NCI-H510A (cell line): ENCODE measurements at places on chromosomes 2 and 18.

- DNase-seq = no peak
Observed at GRCh38 chr18:49090901-49091300, 140.1 kb upstream of the SMAD7 start.

DNA sequence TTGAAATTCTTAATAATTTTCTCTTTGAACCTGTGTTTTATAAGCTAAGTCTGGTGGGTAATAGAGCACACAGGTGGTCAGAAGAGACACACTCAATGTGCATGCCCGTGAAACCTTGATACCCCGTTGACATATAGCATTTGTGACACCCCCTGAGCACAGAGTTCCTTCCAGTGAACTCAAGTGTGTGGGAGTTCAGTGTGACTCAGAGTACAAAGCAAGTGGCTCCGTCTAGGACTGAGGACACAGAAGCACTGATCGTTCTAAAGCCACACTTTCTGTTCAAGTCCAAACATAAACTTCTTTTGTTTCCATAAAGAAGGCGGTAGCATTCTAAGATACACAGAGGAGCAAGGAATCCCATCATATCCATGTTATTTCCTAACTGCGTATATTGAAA lies 523.6 kb downstream of the PID1 start:
- DNase-seq = no peak

DNA sequence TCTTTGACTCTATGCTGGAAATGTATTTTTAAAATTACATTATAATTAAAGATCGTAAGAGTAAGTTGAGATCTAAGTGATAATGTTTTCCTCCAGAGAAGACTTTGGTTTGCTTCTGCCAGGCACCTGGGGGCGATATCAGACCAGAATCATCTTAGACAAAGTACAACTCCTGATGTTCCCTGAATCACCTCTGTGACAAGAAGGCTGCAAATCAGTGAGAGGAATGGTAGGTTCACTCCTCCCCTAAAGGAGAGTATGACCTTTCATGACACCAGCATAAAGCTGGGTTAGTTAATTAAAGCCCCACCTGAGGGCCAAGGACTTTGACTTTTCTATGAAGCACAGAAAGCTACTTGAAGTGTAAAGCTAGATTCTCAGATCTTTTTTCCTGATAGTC lies 114.4 kb upstream of the DTNA start:
- peak; percentile 13 for DNase-seq

DNA sequence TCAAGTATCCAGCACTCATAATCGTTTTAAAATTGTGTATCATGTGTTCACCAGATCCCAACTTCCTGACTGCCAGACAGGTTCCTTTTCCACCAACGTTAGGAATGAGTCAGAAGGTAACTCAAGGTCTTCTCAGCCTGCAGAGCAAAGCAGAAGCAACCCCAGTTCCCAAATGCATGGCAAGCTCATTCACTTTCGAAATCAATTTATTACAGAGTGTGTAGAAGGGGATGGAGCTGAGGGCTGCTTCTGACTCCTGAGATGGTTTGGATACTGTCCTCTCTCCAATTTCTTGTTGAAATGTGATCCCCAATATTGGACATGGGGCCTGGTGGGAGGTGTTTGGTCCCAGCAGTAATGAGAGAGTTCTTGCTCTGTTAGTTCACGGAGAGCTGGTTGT lies 114.5 kb downstream of the PIEZO2 start:
- DNase-seq = no peak
